ENCODE measurements at places on chromosomes 3 and 15.

GRCh38 chr3:45412763-45413162 is 24.4 kb downstream of the LARS2 start:
- no peak for DNase-seq

GRCh38 chr3:13251166-13251903 is 168.8 kb downstream of the NUP210 start:
- no peak for DNase-seq

DNA sequence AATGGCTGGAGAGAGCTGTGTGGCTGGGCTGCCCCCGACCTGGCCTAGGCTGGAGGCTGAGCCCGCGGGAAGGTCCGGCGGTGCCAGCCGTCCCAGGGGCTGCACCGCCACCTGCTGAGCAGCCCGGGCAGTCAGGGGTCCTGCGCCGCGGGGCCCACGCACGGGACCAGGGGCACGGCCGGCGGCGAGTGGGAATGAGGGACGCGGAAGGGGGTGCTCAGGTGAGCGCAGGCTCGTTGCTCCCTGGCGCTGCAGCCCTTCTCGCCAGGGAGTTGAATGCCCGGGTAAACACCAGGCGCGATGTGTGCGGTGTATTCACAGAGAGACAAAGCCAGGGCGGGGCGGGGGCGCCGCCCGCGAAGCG is 666 bp upstream of the SEMA3F start:
- no peak for DNase-seq

GRCh38 chr3:186472456-186473008 is 71.6 kb downstream of the CRYGS start:
- DNase-seq, result no peak

GRCh38 chr15:69059557-69059943 is 45.1 kb downstream of the NOX5 start:
- no peak for DNase-seq

DNA sequence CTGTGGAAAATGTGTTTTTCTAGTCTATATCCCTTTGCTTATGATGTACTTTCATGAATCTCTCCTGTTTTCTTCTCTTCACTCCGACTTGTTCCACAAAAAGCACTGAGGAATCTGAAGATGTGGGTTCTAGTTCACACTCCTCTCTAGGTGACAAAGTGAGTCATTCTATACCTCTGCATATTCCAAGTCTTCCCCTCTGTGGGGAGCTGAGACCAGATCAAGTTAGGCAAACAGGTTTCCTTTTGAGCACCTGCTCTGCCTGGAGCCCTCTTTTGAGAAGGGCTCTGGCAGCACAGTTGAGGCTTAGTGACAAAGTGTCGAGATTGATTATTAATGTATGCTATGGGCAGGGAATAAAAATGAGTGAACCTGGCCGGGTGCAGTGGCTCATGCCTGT is 82.4 kb upstream of the VGLL4 start:
- DNase-seq, result no peak

GRCh38 chr3:193813501-193813830 is 220.5 kb downstream of the OPA1 start:
- DNase-seq, result no peak

DNA sequence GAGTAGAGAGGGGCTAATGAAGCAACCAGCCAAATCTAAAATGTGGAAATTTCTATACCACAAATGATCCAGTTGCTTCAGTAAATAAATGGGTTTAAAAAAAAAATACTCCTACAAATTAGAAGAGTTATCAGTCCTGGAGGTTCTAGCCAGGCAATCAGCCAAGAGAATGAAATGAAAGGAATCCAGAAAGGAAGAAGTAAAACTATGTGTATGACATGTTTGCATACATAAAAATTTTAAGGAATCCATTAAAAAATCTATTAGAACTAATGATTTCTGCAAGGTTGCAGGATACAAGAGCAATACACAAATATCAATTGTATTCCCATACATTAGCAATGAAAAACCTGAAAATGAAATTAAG is 9.6 kb downstream of the MESP2 start:
- no peak for DNase-seq

DNA sequence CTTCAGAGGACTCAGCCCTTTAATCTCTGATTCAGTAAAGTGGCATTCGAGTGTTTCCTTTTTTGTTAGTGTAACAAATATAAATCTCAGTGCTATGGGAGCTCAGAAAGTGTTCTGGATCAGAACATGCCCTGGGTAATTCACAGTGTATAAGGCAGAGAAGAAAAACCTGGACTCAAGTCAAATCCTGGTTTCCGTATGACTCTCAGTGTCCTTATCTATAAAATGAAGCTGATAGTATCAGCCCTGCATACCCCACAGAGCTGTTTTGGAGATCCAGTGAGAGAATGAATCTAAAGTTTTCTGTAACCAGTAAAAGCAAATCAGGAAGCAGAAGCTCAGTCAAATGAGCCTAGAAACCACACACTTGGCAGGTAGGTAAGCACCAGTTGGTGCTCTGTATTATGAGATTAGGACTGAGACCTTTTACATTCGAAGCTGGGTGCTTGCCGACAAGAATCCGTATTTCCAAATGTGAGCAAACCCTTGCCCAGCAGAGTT is 67.2 kb downstream of the IL1RAP start:
- no peak for DNase-seq

DNA sequence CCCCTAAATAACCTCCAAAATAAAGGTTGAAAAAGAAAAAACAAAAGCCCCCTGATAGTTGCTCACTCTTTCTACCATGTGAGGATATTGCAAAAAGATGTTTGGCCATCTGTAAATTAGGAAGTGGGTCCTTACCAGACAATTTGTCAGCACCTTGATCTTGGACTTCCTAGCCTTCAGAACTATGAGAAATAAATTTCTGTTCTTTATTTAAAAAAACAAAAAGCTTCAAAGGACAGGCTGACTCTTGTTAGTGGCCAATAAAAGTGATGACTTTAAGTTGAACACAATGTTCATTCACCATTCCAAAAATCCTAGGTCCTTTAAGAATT is 103.5 kb downstream of the CBLB start:
- no peak for DNase-seq

- DNase-seq, result no peak
Measured at GRCh38 chr15:26624128-26624527, 148.7 kb downstream of the GABRB3 start.

DNA sequence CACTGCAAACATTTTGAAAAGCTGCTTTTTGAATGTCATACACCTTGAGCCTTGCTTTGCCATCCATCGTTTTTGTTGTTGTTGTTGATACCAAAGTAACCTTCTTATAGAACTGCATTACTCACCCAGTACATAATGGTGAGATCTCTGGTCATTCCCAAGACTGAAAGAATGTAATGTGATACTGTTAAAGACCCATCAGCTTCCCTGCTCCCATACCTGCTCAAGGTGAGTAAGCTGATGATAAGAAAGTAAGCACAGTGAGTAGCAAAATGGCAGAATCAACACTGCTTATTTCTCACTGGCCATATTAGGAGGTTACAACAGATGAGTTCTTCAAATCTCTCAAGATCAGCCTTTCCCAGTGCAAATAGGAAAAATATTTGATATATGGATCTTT is 89.8 kb downstream of the CADPS start:
- DNase-seq, result no peak

- DNase-seq, result no peak
Measured at GRCh38 chr3:66425032-66425431, 75.8 kb downstream of the LRIG1 start.

Measured in NCI-H774 (cell line).